T-cell (primary cell): ENCODE measurements at places on chromosomes 3 and 15.

DNA sequence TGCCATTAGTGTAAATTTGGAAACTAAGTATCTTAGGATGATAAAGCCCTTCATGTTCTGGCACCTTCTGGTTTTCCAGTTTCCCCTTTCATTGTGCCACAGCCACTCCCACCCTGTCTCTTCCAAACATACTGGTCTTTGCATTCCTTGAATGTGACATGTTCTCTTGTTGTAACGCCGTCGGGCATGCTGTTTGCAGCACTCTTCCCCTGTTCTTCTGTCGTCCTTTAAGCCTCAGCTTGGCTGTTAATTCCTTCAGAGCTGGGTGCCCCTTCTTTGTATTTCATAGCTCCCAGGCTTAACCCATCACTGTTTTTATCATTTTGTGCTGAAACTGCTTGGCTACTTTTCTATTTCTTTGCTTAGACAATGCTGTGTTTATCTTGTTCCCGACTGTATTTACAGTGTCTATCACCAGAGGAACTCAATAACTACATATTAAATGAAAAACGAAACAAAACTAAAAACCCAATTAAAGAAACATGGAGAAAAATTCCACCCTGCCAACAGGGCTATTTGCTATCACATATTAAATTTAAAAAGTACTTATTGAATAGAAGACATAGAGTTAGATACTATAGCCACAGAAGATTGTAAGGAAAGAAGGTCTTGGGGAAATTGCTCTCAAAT is 95.4 kb upstream of the KCNAB1 start:
- DNase-seq: no peak

DNA sequence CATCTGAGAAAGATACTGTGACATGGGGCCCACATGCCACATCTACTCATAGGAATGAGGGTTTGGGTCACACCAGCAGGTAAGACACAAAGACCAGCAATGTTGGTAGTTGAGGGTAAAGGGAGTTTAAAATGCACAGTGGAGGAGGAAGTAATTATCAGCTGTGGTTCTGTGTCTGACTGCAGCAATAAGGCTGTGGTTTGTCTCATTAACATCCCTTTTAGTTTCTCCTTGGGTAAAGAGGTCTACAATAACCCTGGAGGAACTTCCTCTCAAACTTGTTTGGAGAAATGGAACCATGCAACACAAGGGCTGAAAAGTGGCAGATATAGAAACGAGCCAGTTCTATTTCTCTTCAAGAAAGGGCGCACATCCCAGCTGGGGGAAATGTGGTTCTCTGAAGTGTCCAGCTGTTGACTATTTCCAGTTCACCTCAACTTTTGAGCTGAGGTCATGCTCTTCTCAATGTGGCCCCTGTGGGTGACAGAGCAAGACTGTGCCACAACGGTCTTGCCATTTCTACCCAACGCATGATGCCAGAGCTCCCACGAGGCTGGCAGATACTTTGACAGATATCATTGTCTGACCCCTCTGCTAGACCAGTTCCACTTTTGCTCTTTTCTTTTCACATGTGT is 234.3 kb downstream of the SQOR start:
- DNase-seq: no peak

GRCh38 chr15:94125156-94125555 is 106.2 kb upstream of the MCTP2 start:
- no peak for DNase-seq

DNA sequence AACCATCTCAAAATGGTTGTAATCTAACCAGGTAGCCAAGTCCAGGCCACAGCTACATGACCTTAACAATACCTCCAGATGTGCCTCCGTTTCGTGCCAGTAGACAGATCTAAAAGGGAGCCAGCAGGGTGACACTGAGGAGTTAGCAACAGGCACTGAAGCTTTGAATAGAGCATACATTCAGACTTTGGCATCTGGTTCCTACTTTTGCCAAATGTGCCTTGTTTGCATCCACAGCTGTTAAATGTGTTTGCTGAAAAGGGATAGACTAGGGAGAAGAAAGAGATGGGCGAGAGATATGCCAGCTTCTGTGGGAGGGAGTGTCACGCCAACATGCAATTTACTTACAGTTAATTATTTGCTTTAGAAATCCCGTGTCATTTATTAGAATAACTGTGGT is 1433.9 kb upstream of the CADM2 start:
- DNase-seq: no peak

GRCh38 chr3:111610189-111610588 is 15.0 kb upstream of the ZBED2 start:
- DNase-seq: peak; percentile 53

DNA sequence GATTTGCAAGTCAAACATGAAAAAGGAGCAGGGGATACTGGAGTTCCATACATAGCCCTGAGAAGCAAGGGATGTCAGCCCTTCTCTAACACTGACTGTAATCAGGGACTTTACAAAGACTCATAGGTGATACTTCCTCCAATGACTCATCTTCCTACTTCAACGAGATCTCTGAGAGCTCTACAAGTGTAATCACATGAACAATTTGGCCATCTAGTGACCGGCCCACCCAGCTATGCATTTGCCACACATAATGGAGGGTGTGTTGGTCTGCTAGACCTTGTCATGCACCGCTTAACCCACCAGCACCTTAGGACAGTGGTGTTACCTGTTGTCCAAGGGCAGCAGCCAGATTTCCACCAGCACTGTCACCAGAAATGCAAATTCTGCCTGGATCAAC is 75.3 kb downstream of the NCEH1 start:
- DNase-seq: no peak

- no peak for DNase-seq
These were observed 205.4 kb downstream of the GREM1 start for GRCh38 chr15:32923176-32923575.

- DNase-seq: no peak
These were observed 26.5 kb downstream of the NEO1 start for GRCh38 chr15:73078722-73079121.

GRCh38 chr3:119294696-119295671 is 801 bp downstream of the ARHGAP31 start:
- peak; percentile 53 for DNase-seq

DNA sequence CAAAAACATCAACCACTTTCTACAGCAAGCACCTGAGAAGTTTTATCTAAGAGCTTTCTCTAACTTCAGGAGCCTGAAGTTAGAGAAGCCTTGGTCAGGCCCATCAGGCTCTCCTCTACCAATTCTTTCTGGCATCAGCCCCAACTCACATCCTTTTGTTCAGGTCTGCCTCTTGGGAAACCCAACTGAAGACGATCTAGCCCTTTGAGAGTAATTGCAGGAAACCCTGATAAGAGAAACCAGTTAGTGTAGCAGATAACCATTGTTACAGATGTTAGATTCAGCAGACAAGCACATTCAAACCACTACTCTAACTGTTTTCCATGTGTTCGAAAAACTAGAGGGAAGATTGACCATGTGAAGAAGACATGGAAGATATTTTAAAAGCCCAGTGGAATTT is 27.0 kb upstream of the DYNC1LI1 start:
- no peak for DNase-seq

DNA sequence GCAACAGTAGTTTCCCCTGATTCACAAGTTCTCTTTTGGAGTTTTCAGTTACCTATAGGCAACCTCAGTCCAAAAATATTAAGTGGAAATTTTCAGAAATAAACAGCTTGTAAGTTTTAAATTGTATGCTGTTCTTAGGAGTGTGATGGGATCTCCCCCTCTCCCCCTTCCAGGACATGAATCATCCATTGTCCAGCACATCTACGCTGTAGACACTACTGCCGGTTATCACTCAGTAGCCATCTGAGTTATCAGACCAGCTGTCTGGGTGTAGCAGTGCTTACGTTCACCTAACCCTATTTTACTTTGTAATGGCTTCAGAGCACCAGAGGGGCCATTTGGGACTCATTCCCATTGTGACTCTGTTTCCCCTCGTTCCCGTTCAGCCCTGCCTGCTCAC is 96.7 kb upstream of the PLXNA1 start:
- no peak for DNase-seq

DNA sequence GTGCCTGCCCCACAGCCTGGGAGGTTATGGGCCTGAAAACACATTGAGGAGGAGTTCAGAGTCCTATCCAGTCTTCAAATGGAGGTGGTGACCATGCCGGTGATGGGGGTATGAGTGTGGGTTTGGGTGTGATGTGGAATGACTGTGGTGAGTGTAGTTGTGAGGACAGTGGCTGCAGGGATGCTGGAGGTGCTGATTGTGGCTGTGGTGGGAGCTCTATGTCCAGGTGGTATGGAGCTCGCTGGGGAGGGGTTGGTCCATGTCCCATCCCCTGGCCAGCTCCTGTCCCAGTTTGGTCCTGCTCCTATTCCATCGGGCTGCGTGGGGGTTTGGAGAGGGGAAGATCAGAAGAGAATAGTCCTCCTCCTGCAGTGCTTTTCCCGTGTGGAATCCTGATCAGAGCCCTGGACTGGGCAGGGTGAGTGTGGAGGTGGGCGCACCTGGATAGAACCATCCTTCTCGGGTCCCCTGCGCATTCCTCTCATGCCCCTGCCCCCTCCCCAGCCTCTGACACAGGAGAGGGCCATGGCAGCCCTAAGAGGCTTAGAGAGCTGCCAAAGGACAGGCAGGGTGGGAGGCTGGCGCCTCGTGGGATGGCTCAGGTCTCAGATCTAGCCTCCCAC is 23.0 kb upstream of the GOLGA6C start:
- DNase-seq: no peak

GRCh38 chr3:127585163-127585812 is 5.2 kb downstream of the TPRA1 start:
- no peak for DNase-seq

- no peak for DNase-seq
These were observed 18.4 kb downstream of the ZBTB38 start for GRCh38 chr3:141386611-141387111.

DNA sequence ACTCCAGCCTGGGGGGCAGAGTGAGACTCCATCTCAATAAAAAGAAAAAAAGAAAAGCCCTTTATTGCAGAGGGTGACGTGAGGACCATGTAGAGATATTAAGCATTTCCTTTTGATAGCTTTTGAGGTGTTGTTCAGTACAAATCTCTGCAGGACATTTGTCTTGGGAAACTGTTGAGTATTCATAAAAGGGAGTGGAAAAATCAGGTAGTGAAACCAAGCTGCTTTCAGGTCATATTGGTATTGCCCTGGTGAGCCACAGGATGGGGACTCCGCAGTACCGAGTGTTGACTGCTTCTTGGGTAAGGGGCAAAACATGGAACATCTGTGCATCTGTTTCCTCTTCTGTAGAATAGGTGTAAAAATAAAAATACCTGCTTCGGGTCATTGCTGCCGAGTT is 9.9 kb downstream of the ITPR1 start:
- no peak for DNase-seq
